Lower lobe of right lung (tissue), 2 donors: ENCODE measurements at places on chromosomes 6 and 20.
A peak's percentile ranks its signal among the peaks of the same experiment; 100 is the strongest.

- no peak for DNase-seq
Observed at GRCh38 chr6:139247618-139248017, 44.2 kb downstream of the TXLNB start.

GRCh38 chr20:63009045-63009961, 2.5 kb upstream of the BHLHE23 start:
- peak; percentile 80 for DNase-seq

- DNase-seq = peak; percentile 34
Observed at GRCh38 chr20:32010101-32010500, at the start of gene CCM2L. TSS of gene CCM2L (plus strand) at chr20:32010438. CDS start at chr20:32010455, 17 bp downstream.

DNA sequence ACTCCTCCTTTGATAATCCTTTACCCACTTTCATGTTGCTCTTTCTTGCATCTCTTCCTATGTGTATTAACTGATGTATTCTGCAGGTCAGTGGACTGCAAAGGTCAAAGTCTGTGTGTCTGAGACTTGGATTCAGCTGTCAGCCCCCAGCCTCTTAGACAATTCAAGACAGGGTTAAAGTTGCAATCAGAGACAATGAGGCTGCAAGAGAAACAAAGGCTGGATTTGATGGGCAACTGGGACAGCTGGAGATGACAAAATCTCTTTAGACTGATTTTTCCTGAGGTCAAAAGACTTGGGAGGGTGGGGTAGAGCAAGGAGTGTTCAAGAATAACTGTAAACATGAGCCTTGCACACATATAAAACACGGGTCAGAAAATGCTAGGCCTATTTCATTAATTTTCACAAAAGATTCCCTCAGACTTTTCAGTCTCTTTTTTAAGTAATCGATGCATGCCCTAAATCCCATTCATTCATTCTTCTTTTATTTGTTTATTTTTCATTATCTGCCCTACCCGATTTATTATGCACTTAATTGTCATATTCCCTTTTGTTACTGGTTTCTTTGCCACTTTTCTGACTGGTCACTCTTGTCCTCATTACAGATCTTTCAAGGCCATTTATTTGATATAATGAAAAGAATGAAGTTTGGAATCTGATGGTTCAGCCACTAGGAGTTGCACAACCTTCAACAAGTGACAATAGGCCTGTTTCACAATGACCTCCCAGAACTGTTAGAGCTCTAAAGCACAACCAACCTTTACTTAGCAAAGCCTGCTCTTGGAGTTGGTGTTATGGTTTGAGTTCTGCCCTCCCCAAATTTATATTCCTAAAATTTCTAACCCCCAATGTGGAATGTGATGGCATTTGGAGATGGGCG, 33.8 kb upstream of the AKAP12 start:
- no peak for DNase-seq

DNA sequence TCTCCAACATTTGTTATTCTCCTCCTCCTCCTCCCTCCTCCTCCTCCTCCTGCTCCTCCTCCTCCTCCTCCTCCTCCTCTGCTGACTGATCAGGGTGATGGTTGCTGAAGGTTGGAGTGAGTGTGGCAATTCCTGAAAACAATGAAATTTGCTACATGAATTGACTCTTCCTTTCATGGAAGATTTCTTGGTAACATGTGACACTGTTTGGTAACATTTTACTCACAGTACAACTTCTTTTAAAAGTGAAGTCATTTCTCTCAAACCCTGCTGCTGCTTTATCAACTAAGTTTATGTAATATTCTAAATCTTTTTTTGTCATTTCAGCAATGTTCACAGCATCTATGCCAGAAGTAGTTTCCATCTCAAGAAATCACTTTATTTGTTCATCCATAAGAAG, 543.0 kb downstream of the MAFB start:
- DNase-seq = no peak

DNA sequence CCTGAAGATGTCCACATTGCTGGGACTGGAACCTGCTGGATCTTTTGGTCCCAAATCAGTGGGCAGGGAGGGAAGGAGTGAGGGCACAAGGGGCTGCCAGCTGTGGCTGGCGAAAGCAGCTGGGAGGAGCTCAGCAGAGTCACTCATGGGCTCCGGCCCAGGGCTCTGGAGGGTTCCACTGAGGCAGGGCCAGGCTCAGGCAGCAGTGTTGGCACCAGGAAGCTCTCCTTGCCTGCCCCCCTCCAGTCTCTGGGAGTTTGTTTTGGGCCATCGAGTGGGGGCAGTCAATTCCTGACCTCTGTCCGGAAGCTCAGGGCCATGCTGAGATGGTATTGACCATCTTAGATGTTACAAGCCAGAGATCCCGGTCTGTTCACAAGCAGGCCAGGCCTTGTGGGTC, 39.1 kb upstream of the IRF4 start:
- DNase-seq = peak; percentile 53

GRCh38 chr6:44496665-44497369, 109.3 kb downstream of the CDC5L start:
- DNase-seq = no peak

- DNase-seq = peak; percentile 47
Observed at GRCh38 chr6:37492991-37493660, 6.6 kb downstream of the CCDC167 start.

GRCh38 chr6:1987640-1988039, 257.8 kb downstream of the GMDS start:
- no peak for DNase-seq

DNA sequence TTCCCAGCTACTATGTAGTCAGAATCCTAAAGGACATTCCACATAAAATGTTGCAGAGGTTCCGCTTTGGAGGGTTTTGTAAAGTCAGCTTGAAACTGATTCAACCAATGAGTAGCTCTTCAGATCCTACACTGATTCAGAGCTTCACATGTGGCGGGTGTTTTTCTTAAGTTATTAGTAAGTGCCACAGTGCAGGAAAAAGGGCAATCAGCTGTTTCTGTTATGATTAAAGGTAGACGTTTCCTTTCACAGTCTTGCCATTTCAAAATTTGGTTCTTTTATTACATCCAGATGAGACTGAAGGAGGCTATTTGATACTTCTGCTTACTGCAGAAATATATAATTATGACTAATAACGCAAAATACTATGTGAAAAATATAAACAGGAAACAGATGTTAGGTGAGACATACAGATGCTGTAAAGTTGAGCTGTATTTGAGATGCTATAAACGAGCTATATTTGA, 443.9 kb downstream of the CDKAL1 start:
- DNase-seq = no peak

DNA sequence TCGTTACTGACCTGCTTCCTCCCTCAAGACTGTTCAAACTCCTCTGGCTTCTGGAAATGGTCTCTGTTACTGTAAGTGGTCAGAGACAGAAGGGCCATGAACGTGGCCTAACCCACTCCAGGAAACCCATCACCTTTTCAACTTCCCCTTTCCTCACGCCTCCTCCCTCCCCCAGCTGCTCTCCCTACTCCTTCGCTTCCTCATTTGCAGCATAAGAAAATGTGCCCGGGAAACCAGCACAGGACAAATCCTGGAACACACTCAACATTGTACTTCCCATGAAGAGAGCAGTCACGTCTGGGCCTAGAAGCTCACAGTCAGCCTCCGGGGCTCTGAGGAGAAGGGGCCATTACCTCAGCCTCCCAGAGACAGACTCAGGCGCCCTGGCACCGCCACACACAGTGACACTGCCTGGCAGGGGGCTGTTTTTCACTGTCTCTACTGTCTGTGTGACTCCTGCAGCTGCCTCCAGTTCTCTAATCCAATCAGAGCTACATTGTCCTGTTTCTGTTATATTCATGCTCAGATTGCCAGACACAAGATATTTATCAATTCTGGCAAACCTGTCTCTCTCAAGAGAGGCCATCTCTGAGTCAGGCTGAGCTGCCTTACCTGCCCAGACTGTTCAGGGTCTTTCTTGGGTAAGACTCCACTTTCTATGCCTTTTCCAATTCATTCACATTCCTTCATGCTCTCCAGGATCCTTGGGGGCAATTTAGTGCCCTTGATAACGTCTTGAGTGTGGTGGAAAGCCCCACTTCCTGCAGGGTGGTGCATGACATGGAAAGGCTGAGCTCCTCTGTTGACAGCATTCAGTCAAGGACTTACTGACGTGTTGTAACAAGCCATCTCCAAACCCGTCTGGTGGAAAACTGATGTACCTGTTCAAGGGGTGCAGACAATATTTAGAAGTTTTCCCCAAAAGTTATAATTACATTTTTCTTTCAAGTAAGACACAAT, 242.2 kb downstream of the HIVEP2 start:
- peak; percentile 60 for DNase-seq

- DNase-seq = no peak
Observed at GRCh38 chr6:1607516-1608221, 2.0 kb upstream of the FOXC1 start.

DNA sequence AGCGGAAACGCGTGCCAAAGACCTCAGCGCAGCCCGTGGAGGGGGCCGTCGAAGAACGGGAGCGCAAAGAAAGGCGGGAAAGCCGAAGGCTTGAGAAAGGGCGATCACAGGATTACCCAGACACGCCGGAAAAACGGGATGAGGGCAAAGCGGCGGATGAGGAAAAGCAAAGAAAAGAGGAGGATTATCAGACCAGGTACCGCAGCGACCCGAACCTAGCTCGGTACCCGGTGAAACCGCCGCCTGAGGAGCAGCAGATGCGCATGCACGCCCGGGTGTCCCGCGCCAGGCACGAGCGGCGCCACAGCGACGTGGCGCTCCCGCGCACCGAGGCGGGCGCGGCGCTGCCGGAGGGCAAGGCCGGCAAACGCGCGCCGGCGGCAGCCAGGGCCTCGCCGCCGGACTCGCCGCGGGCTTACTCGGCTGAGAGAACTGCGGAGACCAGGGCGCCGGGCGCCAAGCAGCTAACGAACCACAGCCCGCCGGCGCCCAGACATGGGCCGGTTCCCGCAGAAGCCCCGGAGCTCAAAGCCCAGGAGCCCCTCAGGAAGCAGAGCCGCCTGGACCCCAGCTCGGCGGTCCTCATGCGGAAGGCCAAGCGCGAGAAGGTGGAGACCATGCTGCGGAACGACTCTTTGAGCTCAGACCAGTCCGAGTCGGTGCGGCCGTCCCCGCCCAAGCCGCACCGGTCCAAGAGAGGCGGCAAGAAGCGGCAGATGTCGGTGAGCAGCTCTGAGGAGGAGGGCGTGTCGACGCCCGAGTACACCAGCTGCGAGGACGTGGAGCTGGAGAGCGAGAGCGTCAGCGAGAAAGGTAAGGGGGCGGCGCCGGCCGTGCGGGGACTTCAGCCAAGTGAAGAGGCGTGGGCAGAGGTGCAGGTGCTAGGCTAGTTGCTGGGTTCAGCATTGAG, 296.2 kb downstream of the RIMS1 start:
- peak; percentile 70 for DNase-seq

GRCh38 chr6:84416043-84416657, 188.7 kb upstream of the CEP162 start:
- DNase-seq = no peak

DNA sequence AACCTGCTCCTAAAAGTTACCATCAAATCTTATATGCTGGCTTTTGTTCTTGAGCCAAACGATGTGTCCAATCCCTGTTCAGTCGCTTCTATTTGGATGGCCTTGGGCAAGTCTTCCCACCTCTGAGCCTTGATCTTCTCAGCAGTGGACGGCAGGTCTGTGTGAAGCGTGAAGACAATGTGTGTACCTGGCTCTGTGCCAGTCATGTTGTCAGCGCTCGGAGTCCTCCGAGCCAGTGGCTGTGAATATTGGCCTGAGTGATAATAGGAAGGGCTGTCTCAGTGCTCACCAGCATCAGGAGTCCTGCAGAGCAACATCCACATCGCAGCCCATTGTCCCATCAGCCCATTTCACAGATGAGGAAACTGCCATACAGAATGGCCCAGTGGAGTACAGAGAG, 219.0 kb downstream of the CDC5L start:
- no peak for DNase-seq

- DNase-seq = no peak
Observed at GRCh38 chr6:7781240-7781639, 55.3 kb downstream of the BMP6 start.

- no peak for DNase-seq
Observed at GRCh38 chr6:20211941-20212391, 303 bp downstream of the MBOAT1 start.

- DNase-seq = no peak
Observed at GRCh38 chr20:13349235-13349604, 128.1 kb downstream of the ISM1 start.

DNA sequence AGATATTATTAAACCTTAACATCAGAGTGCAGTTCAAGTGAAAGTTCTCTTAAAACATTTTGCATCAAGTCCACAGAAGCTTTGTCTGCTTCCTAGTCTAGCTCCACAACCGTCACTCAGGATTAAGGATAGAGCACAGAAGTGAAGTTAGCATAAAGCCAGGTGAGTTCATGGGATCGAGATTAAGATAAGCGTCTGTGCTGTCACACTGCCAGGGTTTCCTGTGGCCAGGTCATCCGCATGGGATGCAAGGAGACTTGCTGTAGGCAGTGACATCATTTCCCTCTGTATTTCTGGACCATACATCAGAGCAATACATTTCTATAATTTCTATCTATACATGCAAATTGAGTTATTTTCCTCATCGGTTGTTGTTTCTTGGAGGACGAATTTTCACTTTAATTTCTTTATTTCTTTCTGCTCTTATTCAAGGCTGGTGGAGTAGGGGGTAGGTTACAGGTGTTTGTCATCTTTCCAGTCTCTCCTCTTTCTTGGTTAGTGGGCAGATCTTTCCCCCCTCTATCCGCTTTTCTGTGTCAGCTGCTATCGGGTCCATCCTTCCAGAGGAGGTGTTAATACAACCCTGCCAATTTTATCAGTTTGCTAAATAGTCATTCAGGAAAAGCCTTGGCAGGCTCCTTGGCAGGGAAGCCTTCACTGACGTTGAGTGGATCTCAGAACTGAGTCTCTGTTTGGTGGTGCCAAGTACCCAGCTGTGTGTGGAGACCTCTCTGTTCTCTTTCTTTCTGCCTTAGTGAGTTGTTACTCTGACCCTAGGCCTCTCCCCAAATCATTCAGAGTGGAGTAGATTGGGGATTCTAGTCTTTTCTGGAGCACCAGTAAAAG, 307.6 kb upstream of the MAP3K7 start:
- DNase-seq = no peak

DNA sequence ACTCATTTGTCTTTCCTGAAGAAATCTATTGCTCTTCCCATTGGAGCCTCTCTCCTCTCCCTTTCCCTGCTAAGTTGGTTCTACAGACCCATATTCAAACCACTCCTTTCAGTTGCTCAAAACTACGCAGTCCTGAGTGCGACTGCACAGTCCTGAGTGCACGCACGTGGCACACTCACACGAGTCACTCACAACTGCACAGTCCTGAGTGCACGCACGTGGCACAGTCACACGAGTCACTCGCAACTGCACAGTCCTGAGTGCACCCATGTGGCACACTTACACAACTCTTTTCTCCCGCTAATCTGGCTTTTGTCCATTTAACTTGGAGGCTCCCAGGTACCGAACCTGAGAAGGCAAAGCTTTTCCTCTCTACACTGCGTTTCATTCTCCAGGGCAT, 159.7 kb downstream of the RNASET2 start:
- no peak for DNase-seq

GRCh38 chr6:1364791-1365190, 24.6 kb upstream of the FOXF2 start:
- no peak for DNase-seq

- no peak for DNase-seq
Observed at GRCh38 chr6:34374508-34374907, 18.0 kb downstream of the NUDT3 start.

GRCh38 chr6:138691595-138692057, 81.9 kb upstream of the CCDC28A start:
- DNase-seq = no peak

- no peak for DNase-seq
Observed at GRCh38 chr6:37628611-37629320, 68.9 kb downstream of the MDGA1 start.

GRCh38 chr6:156189714-156190113, 587.5 kb upstream of the ARID1B start:
- DNase-seq = no peak
